ENCODE measurements at places on chromosomes 2 and 18.

DNA sequence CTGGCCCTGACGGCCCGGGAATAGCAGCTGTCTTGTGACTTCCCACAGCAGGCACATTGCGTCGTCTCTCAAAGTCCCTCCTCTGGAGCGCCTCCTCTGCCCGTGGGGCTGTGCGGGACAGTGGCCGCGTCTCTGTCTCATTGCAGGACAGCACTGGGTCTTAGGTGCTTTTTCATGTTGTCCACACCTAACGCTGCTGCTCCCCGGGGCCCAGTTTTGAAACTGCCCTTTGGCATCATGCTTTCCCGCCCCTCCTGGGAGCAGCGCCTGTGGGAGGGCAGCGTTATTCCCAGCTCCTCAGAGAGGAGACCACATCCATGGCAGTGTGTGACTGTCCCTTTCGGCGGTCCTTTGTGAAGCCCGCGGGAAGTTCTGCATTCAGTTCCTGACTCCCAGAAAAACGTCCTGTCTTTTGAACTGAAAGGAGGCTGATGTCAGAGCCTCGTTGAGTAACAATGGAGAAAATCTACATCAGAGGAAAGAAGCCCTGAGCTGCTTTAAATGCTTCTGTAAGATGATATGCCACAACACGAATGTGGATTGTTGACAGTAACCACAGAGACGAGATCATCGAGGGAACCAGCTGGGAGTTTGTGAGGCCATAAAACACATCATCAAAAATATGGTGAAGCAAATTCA is 226.0 kb downstream of the FAM210A start:
- DNase-seq, result no peak

DNA sequence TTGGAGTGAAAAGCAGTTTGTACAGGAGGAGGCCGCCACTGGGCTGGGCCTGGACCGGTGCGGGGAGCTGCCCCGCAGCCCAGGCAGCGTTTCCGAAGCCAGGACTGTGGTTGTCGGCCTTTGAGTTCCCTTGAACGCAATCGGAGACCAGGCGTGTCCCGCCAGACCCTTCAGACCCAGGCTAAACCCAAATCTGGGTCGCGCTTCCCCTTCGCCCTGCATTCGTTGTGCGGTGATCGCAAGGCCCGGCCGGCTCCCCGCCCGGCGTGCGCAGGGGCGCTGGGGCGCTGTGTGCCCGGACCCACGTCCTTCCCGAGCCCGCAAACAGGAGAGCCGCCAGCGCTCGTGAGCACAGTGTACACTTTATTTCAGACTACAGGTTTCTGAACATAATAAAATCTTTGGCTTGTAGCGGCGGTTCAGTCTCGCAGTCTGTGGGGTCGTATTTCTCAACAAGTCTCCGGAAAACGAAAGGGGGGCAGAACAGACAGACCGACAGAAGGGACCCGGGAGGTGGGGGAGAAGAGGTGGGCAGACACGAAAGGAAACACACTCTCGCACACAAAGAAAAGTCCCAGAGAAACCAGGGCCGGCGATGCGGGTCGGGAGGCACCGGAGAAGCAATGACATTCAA is 5.5 kb downstream of the EN1 start:
- no peak for DNase-seq

GRCh38 chr2:191453761-191454160 is 208.6 kb downstream of the MYO1B start:
- no peak for DNase-seq

GRCh38 chr18:75173125-75173432 is 35.9 kb downstream of the PTGR3 start:
- DNase-seq, result no peak

DNA sequence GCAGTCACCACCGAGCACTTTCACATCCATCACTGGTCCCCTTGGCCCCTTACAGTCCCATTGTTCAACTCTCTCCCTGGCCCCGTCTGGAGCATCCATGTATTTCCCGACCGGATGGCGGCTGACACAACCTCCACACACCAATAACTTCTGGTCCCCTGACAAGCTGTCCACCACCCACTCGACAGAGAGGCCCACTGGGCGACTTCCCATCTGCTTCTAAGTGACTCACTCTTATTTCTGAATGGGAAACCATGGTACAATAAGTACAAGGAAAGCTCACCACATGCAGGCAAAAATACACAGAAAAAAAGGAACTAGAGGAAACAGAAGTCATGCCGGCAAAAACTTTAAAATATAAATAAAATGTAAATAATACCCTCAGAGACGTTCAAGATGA is 82.9 kb upstream of the RAB12 start:
- DNase-seq, result no peak

DNA sequence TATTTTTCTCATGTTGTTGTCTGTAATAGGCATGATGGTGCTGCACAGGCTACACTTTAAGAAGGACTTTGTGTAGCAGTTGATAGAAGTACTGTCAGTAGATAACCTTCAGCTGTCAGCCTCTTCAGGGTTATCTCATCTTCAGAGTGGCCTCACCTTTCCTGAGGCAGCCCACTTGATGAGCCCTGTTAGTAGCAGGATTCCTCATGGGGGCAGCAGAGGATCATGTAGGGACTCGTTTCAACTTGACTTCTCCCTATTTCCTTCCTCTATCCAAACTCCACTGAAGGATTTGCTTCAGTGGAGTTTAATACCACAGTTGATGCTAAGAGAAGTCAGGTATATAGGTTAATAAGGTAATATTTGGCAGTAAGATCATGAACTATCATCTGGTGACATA is 530.3 kb upstream of the FSIP2 start:
- no peak for DNase-seq

- no peak for DNase-seq
These were observed 104.4 kb upstream of the CDC42EP3 start for GRCh38 chr2:37775908-37776250.

- DNase-seq, result no peak
These were observed 64.3 kb upstream of the RBBP8 start for GRCh38 chr18:22868831-22869230.

DNA sequence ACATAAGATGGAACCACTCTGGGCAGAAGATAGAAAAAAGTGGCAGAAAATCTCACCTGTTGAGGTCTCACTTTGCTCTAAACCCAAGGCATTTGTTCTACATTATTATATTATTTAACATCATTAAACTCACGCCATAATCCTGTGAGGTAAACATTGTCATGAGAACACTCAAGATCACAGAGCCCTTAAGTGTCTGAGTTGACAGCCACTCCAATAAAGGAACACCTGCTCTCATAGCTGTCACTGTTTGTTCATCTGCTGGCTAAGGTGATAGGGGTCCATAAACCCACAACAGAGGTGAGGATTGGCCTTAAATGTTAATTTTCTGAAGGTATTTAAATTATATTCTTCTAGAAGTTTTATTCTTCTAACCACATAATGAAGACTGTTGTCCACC is 439.7 kb downstream of the RIT2 start:
- no peak for DNase-seq

- no peak for DNase-seq
These were observed 34.2 kb upstream of the PTPRM start for GRCh38 chr18:7532942-7533341.

- no peak for DNase-seq
These were observed 47.4 kb downstream of the RPRM start for GRCh38 chr2:153431114-153431513.

DNA sequence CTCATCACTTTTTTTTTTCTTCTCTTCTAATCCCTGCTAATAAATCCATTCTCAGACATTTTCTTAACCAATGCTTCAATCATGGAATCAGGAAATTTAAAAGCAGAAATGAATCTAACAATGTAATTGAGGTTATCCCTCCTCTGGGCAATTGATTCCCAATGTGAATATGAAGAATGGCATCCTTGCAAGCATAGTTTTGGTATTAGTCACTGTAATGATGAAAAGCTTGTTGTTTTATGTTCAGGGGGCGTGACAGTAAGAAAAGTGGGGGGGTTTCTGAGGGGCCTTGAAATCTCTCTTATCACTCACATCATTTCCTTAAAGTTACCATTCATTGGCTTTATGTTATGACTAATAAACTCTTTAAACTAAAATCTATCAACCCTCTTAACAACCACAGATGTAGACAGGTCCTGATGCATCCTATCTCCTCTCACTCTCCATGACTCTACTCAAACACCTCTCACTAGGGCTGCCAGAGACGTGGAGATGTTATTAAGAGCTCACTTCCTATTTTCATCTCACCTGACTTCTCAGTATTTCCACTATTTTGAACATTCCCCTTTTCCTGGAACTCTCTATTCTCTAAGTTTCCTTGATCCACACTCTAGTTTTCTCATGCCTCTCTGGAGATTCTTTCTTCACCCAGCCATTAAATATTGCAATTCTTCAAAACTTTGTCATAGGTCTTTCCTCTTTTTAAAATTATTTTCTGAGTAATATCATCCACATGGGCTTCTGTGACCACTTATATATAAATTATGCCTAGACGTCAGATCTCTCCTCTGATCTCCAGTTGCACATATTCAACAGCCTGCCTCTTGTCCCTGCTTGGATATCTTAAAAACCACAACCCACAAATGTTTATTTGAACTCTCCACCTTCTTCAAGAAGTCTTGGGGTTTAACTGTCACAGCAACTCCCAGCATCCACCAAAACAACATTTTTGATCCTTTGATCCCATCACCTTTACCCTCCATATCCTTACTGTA is 332.9 kb downstream of the CDH2 start:
- DNase-seq, result no peak

- no peak for DNase-seq
These were observed 144.5 kb downstream of the RAD51AP2 start for GRCh38 chr2:17373741-17374140.

DNA sequence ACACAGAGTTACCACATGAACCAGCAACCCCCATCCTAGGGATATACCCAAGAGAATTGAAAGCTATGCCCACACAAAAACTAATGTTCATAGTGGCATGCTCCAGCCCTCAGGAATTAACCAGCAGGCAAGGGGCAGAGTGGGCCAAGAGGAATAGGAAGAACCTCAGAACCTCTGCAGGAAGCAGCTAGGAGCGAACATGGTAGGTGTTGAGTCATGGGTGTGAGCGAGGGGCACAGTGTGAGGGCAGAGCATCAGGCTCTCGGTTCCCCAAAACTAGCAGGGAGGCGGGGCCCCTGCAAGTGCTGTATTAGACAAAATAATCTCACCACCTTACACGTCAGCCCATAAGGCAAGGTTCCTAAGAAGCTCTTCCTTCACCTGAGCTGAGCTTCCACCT is 5.6 kb upstream of the RUFY4 start:
- no peak for DNase-seq

DNA sequence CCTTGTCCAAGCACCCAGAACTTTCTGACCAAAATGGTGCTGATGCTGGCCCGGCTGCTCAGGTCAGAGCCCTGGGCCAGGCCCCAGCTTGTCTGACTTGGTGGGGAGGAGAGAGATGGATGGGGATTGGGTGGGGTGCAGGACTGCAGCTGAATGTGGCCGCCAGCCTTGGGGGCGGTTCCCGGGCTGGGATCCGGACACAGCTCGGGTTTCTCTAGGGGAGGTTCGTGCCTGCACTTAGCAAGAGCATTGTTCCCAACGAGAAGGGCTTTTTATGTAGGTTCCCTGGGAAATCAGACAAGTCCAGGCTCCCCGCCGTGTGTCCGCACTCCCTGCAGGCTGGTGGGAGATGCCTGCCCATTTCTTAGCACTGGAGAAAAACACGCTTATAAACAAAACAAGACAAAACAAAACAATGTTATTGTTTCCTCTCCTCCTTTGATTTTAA is 50.5 kb upstream of the HS6ST1 start:
- DNase-seq, result no peak

DNA sequence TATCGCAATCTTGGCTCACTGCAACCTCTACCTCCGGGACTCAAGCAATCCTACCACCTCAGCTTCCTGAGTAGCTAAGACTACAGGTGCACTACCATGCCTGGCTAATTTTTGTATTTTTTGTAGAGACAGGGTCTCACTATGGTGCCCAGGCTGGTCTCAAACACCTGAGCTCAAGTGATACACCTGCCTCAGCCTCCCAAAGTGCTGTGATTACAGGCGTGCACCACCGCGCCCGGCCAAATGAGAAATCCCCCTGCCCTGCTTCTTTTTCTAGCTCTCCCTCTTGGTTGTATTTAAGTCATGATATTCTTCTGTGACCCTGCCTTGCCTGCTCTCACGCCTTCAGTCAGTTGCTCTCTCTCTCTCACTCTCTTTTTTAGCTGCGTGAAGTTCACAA is 157.0 kb upstream of the SH3BP4 start:
- no peak for DNase-seq

GRCh38 chr18:6018671-6019070 is 123.3 kb upstream of the TMEM200C start:
- no peak for DNase-seq

GRCh38 chr2:36246320-36246990 is 109.1 kb upstream of the CRIM1 start:
- no peak for DNase-seq

- DNase-seq, result no peak
These were observed 99.6 kb upstream of the KLF7 start for GRCh38 chr2:207265332-207265731.

DNA sequence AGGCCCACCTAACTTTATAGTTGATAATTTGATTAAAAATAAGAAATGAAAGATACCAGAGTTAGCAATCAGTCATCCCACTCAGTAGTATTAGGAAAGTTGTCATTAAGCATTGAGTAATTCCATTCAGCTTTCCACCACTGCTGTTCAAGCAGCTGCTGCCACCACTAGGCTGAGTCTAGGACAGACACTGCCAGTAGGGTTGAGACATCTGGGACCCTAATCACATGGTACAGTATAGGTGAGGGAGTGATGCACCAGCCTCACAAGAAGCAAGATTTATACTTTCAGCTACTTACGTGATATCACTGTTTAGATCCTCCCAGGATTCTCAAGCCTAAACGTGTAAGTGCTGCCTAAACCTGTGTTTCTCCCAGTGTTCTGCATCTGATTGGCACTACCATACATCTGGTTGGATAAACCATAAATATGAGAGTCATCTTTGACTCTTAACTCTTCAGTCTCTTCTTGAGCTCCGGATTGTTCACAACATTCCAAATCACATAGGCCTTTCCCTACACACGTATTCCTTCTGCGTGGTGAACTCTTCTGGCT is 3.2 kb downstream of the UBXN4 start:
- no peak for DNase-seq

DNA sequence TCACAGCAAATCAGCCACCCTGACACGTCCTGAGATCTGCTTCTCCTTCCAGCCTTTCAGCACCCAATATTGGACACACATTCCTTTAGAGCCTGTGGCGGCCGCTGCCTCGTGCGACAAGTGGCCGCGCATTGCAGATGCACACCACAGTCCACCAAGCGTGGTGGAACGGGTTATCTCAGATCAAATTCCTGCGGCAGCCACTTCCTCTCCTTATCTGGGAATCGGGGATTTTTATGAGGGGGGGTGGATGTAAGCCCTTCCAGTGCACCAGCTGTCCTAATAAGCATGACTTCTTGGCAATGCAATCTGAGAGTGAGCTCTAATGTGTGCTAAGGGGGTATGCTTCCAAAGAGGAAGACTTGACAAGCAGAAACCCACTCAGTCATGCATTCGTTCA is 18.3 kb upstream of the BMP10 start:
- no peak for DNase-seq
